ENCODE measurements at places on chromosomes 12 and 14.
A peak's percentile ranks its signal among the peaks of the same experiment; 100 is the strongest.

DNA sequence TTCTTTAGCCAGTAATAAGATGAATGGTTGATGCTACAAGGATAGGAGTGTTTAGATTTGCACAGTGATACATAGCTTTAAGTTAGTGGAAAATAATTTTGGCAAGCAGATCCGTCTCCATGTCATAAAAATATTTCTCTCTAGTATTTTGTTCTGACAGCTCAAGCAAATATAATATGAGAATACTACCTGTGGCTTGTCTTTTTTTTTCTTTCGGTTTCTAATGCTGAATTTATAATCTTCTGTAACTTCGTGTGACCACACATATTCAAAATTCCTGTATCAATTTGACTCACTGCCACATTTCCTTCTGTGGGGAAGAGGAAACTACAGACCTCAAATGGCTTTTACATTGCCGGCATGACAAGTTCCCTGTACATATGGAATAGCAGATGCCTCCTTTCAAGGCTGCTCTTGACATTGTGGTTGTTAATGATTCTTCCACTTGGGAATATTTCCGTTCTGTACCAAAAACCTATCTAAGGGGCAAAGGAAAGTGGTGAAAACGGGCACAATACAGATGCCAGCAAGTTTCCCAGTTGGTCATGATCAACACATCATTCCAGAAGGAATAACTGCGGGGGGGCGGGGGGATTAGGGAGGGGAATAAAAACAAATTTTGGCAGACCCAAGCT lies 103.6 kb upstream of the CCDC91 start:
- no peak for DNase-seq

DNA sequence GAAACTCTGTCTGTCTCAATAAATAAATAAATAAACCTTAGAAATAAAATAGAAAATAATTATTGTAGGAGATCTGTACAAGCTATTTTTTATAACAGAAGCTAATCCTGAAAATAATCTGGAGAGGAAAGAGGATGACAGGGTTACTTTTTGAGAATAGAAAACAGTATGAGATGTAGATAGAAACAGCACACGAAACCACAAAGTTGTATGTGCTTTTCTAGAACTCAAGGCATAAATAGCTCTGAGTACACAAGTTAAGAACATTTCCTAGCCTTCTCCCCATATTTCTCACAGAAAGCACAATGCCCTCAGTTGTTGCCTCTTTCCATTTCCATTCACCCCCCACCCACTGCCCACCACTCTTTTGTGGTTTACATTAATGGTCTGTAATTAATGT lies 35.7 kb downstream of the SLC38A4 start:
- no peak for DNase-seq

DNA sequence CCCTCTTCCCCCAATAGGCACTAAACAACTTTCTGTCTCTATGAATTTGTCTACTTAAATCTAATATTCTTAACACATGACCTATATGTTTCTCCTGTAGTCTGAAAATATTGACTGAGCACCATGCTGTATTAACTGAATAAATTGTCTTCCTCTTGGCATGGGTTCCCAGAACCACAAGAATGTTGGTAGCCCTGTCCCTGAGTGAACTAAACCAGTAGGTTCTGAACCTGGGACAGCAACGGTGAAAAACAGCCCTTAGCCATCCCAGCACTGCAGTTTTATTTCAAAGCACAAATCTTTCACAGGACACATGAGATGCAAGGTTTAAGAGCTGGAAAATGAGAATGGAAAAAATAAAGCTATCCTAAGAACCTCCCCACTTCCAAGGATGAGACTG lies 20.4 kb upstream of the HSP90B1 start:
- no peak for DNase-seq

- no peak for DNase-seq
These were observed 682 bp downstream of the ERBB3 start for GRCh38 chr12:56080556-56081138.

- no peak for DNase-seq
These were observed 398.7 kb downstream of the TMEM121 start for GRCh38 chr14:105924951-105925591.

GRCh38 chr12:130456375-130457199 lies 118.9 kb downstream of the PIWIL1 start:
- DNase-seq: peak; percentile 31

DNA sequence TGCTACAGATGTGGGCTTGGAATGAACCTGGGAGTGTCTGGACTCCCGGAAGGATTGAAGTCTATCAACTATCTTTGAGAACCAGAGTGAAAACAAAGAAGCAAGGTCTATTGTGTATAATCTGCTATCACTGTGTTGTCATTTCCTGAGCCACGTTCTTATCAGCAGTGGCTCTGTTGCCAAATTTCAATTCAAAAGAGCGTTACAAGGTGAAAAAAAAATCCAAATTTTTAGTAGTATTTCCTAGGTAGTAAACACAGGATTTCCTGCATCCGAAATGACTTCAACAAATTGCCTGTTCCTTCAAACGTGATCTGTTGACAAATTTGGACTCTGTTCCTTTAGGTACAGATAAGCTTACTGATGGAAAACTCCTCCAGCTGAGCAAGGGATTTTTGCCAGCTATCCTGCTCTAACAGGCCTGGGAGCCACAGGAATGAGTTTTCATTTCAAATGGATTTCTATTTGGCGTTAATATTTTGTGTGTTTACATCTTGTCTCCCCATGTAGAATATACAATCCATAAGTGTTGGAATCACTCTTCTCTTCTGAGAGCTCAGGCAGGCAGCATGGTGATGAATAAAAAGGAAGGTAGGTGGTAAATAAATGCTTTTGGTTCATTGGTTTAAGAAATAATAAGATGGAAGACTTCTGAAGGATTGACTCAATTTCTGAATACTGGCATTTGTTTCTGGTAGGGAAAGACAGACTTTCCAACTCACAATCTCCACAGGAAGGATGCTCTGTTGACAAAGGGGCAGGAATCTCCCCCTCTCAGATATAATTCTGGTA lies 58.5 kb downstream of the GPR135 start:
- DNase-seq: no peak

DNA sequence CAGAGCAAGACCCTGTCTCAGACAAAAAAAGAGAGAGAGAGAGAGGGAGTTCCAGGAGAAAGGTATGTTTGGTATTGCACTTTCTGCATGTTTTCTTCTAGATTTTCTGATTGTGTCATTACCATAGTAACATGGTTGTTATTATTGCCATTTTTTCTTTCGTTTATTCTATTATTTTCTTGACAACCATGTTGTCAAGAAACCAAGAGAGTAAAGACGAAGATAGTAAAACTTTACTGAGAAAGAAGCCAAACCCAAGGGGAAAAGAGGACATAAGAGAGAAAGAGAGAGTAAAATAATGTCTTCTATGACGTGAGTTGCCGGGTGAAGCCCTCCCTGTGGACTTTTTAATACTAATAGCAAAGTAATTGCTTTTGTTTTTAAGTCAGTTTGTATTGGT lies 1186.0 kb upstream of the SEL1L start:
- no peak for DNase-seq

DNA sequence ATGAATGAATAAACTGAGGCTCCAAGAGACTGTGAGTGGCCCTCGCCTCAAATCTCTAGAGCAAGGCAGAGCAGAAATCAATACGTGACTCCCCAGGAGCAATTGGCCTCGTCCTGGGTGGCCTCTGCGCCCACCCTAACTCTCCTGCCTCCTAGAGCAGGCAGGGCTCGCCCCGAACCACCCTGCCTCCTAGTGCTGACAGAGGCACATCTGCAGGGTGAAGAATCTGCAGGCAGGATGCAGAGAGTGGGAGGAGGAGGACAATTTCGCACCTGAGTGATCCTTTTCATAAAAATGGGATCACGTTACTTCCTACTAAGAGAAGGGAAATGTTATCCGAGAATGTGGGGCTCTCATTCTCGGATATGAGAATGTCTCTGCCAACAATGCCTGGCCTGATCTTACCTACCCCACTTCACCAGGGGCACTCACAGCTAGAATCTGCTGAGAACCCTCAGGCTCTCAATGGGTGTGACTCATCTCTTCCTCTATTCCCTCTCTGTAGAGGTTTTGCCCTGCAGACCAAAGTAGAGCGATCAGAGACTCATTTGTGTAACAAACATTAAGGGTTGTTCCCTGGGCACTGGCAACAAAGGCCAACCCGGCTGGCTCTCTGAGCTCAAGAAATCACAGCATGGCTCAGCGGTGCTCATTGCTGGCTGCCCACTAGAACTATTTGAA lies 61.7 kb upstream of the BCL2L14 start:
- peak; percentile 80 for DNase-seq

DNA sequence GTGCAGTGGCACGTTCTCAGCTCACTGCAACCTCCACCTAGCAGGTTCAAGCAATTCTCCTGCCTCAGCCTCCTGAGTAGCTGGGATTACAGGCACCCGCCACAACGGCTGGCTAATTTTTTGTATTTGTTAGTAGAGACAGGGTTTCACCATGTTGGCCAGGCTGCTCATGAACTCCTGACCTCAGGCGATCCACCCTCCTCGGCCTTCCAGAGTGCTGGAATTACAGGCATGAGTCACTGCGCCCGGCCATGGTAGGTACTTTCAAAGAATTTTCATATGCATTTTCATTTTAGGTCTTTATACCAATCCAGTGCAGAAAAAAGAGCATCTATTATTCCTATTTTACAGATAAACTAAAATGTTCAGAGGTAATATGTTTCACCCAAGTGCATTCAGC lies 411.3 kb upstream of the USP15 start:
- DNase-seq: no peak

- DNase-seq: no peak
These were observed 143.9 kb downstream of the SYNE2 start for GRCh38 chr14:63996625-63997220.

- DNase-seq: no peak
These were observed 664.7 kb downstream of the NRXN3 start for GRCh38 chr14:78834766-78835451.

DNA sequence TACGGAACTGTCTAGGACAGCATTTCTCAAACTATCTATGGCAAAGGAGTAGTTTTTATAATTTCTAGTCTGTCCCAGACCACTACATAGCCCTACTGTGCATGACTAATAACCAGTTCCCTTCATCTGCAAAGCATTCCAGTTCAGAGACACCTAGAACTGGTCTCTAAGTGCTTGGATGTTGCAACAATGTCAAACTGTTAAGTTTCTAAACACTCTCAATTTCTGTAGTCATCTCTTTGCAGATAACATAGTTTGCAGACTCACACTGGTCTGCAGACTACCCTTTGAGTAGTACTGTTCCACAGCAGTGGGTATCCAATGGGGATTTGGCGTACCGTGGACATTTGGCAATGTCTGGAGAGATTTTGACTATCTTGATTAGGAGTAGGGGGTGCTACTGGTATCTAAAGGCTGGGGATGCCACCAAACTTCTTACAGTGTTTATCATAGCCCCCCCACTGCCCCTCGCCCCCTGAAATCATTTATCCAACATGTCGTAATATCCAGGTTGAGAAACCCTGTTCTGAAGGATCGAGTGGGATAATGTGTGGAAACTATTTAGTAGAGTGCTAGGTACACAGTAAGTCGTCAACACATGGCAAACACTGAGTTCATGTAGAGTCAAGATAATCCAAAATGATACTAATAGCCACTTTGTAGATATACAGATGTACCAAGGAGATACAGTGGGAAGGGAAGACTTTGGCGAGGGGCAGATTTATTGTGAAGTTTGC lies 1.7 kb downstream of the C12orf76 start:
- DNase-seq: no peak

GRCh38 chr12:71871116-71871515 lies 31.6 kb downstream of the TBC1D15 start:
- DNase-seq: no peak

GRCh38 chr12:124413401-124413800 lies 118.5 kb downstream of the RFLNA start:
- DNase-seq: no peak

DNA sequence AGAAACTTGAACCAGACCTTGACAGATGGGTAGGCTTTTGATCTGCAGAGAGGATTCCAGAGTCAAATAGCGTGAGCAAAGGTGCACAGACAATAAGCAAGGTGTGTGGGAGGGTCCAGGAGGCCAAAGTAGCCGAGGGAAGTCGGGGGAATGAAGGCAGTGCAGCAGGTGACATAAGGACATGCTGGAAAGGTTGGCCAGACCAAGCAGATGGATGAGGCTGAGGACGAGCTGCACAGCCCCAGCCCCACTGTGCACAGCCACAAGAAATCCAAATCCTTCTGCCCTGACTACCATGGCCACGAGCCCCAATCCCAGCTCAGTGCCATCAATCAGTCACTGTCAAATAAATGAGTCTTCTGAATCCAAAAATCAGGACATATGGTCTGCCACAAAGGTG lies 5.4 kb downstream of the TTC7B start:
- no peak for DNase-seq

- DNase-seq: no peak
These were observed 38.2 kb upstream of the OAS1 start for GRCh38 chr12:112868459-112869041.

- no peak for DNase-seq
These were observed 109.3 kb upstream of the MYF6 start for GRCh38 chr12:80598004-80598606.

GRCh38 chr12:131025234-131025633 lies 71.5 kb downstream of the ADGRD1 start:
- DNase-seq: no peak

DNA sequence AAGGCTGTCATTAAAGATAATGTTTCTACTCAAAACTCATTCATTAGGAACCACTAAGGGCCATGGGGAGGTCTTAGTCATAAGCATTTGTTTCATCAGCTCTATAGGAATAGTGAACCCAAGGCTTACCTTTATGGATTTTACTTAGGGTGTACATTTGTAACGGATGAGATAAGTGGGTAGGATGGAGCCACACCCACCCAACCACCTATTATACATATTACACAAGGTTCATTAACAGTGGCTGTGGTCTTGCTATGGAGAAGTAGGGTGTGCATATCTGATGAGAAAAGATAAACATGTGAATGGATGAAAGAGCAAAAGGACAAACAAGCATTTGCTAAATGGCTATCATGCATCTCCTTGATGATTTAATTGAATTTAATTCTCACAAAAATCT lies 39.6 kb upstream of the ITPR2 start:
- DNase-seq: peak; percentile 78

DNA sequence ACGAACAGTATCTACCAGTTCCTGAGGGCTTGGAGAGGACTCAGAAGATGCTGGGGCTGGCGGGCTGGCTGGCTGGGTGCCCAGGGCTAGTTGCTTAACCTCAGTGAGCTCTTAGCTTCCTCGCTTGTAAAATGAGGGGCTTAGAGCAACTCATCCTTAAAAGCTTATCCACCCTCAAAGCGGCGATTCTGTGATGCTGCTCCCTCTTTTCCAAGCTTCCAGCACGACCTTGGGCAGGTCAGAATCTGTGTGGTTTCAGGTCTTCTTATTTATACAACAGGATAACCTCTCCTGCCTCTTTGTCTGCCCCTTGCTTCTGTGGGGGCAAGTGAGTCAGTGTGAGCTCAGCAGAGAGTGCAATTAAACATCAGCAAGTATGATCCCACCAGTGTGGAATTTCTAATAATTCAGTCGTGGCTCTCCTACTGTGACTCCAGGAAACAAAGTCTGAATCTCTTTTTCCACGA lies 281.8 kb downstream of the KSR2 start:
- no peak for DNase-seq

Measured in NCI-H1436 (cell line).